ENCODE measurements at places on chromosomes 7 and 10.

DNA sequence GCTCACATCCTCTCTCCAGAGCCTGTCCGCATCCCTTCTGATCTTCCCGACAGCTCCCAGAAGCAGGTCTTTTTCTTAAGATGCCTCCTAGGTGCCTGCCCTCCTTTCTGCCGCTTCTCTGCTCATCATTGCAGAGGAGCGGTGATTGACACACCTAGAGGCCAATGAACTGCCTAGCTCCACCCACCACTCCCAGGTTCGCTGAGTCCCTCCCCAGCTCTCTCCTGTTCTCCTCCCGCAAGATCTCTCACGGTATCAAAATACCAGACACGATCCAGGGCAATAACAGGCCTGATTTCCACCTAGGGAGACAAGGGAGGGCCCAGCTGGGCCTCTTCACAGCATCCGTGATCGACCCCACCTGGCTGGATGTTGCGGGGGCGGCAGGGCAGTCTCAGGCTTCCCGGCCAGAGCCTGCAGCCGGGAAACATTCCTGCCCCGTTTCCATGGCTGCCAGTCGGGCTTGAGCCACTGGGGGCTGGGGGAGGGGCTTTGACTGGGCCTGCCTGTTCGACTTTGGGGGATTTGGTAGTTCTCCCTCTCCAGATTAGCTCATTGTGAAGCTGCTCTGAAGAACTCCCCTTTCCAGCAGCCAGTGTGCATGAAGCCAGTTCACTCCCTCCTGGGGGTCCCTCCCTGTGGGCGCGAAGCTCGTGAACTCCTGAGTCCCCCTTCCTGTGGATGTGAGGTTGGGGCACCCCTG is 373.5 kb downstream of the RPS24 start:
- DNase-seq: peak; percentile 91

GRCh38 chr7:50724526-50725520 is 57.9 kb downstream of the GRB10 start:
- DNase-seq: no peak

GRCh38 chr10:88733215-88733614 is 26.6 kb upstream of the LIPN start:
- no peak for DNase-seq

DNA sequence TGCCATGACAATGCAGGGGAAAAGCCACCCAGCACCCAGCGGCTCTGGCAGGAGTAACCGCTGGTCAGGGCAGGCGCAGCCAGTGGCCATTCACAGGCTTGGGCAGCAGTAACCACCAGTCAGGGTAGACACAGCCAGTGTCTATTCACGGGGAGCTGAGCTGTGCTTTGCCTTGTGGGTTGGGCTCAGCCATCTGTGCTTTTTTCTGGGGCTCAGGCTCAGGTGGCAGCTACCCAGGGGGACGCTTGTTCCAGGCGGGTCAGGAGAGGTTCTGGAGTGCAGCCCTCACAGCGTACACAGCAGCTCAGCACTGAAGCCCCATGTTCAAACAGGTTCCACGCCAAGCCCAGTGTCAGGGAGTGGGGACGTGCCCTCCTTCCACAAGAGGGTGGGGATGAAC is 28.5 kb downstream of the FOXL3 start:
- no peak for DNase-seq

- DNase-seq: no peak
Observed at GRCh38 chr10:79202188-79203013, 133.6 kb downstream of the ZMIZ1 start.

DNA sequence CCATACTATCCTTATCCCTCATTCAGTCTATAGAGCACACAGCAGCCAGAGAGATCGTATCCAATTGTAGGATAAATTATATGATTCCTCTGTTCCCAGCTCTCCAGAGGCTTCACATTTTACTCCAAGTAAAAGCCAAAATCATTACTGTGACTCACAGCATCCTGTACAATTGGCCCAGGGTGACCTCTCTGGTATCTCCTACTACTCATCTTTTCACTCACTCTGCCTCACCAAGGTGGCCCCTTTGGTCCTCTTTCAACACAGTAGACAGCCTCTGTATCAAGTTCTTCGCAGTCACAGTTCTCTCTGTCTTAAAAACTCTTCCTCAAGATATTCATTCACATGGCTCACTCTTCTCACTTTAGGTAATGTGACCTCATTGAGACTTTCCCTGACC is 72.6 kb upstream of the LSM8 start:
- no peak for DNase-seq

- DNase-seq: no peak
Observed at GRCh38 chr7:134022286-134022911, 104.7 kb upstream of the LRGUK start.

DNA sequence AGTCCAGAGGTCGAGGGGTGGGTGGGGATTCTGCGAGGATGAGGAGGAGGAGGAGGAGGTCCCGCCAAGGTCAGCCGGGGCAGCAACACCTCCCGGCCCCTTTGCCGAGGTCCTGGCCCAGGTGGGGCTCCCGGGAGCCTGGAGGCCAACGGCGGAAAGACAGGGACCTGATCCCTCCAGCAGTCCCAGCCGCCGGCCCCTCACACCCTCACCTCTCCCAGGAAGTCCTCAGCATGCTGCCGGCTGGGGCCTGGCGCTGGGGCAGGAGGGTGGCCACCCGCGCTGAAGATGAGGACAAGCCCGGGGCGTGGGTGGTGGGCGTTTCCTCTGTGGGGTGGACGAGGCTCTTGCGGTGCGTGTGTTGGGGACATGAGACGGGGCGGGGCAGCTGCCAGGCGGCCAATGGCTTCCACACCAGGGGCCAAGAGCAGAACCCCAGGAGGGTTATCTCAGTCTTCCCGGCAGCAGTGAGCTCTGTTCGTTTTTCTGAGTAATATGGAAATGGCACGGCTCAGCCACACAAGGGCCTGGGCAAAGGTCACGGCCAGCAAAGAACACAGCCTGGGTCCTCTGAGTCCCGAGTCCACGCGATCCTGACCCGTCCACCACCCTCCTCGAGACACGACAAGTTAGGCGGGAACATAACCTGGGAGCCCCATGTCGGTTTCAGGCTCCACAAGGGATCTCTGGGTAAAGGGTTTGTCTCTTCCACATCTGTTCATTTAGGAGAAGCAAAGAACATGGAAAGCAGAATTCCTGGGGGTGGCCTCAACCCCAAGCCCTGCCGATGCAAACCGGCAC is 82.9 kb upstream of the PDGFA start:
- no peak for DNase-seq

GRCh38 chr7:18624459-18624858 is 128.9 kb downstream of the HDAC9 start:
- no peak for DNase-seq

GRCh38 chr7:121395494-121395960 is 581 bp downstream of the FAM3C start:
- DNase-seq: no peak

DNA sequence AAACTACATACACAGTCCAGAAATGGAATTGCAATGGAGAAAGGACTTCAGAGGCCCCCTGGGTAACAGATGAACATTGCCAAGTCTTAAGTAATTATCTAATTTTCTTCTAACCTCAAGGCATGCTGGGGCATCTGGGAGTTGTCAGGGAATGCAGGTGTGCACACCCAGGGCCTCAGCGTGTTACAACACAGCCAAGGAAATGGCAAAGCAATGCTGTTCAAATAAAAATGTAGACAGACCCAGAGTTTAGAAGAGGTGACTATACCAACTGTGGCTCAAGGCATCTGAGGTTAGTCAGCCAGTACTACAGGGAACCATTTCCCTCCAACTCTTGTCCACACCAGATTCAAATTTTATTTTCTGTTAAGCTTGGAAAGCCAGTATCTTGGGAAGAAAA is 73.6 kb downstream of the CCDC3 start:
- no peak for DNase-seq

GRCh38 chr10:117743509-117743908 is 201.0 kb downstream of the EMX2 start:
- DNase-seq: no peak

- no peak for DNase-seq
Observed at GRCh38 chr10:128916383-128916782, 550.7 kb upstream of the MGMT start.

GRCh38 chr10:36469585-36469984 is 655.8 kb upstream of the ANKRD30A start:
- DNase-seq: no peak

GRCh38 chr7:112143136-112143535 is 63.1 kb downstream of the DOCK4 start:
- DNase-seq: no peak

- no peak for DNase-seq
Observed at GRCh38 chr7:24283554-24283896, 465 bp upstream of the NPY start.

DNA sequence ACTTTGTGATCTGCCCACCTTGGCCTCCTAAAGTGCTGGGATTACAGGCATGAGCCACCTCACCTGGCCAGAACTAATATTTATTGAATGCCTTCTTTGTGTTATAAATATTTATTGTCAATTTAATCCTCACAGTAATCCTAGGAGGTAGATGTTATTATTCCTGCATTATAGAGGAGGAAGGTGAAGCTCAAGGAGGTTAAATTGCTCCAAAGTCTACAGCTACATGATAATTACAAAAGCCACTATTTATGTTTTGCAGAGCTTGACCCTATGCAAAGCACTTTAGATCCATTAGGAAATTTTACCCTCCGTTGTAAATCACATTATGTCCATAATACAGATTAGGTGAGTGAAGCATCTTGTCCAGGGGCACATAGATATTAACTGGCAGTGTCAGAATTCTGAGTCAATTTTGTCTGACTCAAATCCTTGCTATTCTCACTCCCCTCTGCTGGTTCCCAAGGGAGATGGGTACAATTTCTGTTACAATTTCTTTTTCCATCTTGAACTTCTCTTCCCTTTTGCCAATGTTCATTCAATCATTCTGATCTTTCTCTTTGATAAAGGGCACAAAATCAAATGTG is 25.7 kb upstream of the CDK14 start:
- no peak for DNase-seq

DNA sequence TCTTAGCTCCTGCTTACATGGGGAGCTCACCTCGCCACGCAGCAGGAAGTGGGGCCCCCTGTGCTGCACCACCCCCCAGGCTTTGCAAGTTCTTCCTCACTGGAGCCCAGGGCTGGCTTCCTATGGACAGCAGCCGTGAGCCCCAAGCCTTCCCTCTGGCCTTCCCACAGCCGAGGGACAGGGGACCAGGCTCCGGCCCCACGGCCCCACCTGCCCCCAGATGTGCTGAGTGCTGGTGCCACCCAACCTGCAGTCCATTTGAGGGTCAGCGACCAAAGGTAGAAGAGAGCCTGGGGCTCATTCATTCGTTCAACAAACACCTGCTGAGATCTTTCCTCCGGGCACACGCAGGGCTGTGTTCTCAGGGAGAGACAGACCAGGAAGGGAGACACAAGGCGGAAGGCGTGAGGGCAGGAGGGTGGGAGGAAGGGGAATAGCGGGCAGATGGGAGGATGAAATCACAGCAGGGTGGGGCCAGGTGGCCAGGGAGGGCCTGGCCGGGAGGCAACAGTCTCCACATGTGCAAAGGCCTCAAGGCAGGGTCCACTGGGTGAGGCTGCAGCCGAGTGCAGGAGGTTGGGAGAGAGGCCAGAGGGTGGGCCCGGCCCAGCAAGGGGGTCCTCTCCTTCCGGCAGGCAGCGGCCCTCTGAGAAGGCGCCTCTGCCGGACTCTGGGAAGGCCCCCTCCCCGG is 100.1 kb downstream of the FOXL3 start:
- no peak for DNase-seq

- no peak for DNase-seq
Observed at GRCh38 chr7:37212051-37212450, 236.6 kb downstream of the ELMO1 start.

DNA sequence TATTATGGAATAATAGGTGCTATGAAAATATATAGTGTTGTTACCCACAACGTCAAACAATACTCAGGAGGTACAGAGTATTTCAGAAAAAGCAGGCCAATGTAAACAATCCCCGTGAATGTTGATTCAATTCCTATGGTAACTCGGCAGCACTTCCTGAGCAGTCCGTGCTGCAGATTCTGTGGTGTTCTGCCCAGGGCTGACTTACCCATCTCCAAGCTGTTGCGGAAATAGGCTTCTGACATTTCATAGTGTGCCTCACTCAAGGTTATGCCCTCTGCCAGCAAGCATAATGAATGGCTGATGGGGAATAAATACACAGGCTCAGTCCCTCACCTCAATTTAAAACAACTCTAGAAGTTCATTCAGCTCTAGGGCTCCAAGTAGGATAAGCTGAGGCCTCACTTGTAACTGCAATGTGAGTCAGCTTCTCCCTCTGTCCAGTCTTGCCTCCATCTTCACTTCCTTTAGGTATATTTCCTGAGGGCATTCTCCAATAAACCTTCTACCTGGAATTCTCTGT is 177.6 kb downstream of the GNAI1 start:
- no peak for DNase-seq

- no peak for DNase-seq
Observed at GRCh38 chr10:51066231-51066630, 8.1 kb upstream of the PRKG1 start.

DNA sequence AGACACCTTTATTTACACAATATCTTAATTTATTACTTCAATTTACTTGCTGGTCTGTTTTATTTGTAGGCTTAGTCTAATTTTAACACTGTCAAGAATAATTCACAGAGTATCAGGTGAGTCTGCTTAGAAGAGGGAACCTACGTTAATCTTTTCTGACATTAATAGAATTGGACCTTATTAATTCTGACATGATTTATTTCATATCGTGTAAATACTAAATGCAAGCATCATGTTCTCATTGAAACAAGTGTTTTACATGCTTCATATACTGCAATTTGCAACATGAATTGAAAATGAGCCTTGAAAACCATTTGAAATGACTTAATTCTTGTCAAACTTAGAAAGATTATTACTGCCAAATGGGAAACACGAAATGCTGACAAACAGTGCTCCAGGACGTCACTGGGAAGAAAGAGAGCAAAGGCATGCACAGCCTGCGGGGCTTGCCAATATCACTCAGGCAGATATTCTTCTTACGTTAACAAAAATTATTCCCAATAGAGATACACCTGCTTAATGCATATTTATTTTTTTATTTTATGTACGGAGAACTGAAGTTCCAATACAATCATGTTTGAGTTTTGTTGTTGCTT is 282.0 kb upstream of the AKR1E2 start:
- DNase-seq: no peak

DNA sequence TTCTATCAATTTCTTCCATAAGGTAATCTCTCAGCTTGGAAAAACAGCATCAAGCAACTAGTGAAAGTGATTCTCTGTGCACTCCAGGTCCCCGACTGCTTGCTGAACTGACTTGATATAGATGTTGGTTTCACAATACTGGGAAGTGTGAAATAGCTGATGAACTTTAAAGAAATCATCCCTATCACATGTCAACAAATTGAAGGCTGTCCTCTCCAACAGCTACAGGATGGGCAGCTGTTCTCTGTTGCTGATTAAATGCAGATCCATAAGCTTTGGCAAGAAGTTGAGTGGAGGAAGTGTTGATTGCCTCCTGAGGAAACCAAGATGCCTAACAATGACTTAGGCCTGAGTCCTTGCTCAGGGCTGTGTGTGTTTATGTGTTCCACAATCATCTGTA is 130.4 kb upstream of the GDF10 start:
- no peak for DNase-seq

DNA sequence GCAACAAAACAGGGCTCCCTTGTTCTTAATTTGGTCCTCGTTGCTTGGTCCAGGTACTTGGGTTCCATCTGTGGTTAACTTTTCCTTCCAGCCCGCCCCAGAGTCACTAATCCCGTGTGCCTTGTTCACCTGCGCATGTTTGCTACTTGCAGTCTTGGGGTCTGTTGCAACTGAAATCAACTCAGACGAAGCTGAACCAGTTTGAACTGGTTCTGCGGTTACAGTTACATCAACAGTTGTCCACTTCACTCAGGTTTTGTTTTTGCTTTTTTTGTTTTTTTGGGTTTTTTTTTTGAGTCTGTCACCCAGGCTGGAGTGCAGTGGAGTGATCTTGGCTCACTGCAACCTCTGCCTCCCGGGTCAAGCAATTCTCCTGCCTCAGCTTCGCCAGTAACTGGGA is 34.7 kb downstream of the TRRAP start:
- no peak for DNase-seq

All from nucleus accumbens (tissue), 56 donors.